ENCODE measurements at places on chromosomes 11 and 22.

GRCh38 chr22:26650722-26651421 is 6.5 kb upstream of the MIAT start:
- no peak for DNase-seq

DNA sequence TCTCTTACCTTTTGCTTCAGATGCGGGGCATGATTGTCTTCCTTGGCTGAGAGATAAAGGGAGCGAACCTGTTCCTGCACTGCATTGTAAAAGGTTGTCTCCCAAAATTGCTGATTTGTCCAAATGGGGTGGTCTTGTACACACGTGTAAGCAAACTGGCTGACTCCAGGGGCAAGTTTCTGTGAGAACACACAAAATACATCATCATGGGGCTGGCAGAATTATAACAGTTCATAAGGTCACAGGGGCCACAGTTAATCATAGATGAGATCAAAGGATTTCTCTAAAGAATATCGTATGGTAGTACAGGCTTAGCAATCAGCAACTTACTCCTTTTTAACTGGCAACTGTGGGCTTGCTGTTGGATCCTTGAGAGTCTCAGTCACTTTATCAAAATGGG is 194.3 kb downstream of the SWAP70 start:
- no peak for DNase-seq

GRCh38 chr11:66745356-66746235 is 16.6 kb upstream of the SPTBN2 start:
- peak; percentile 66 for DNase-seq

DNA sequence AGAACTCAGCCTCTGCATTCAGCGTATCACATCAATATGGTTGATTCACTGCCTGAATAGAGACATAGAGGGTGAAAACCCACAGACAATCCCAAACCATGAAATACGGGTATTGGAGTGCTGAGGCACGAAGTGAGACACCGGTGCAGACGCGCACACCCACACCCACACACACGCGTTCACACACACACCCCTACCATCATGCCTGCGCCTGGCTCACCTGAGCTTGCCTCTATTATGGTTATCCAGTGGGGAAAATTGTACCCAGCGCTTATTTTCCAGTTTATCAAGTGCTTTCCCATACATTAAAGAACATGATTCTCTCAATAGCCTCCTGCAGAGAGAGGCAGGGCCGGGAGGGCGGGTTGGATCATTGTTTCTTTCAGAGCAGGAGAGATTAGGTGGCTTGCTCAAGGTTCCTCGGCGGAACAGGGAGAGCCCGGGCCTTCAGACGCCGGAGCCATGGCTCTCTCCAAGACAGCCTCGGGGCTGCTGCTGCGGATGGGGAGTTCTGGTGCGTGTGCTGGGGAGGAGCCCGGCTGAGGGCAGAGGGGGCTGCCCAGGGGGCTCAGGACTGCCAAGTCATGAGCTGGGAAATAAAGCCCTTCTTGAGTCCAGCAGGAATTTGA is 78.9 kb upstream of the THY1 start:
- DNase-seq = no peak

DNA sequence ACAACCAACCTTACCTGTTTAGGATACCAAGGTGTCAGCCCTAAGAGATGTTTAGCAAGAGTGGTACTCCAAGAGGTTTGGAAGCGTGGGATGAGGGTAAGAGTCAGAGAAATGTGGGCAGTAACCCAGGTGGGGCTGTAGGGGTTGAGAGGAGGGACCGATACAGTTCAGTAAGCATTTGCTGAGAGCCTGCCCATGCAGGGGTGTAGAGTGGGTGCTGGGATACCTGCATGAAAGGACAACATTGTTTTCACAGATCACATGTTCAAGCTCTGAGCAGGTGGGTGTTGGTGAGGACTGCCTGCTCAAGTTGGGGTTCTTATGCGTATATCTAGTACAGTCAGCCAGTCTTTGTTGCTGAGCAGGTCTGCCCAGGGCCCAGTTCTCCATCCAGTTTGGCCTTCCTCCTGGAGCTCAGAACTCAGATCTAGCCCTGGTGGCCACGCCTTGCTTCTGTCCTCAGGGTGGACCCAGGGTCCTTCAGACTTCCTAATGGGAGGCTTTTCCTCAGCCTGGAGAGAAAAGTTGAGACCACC is 14.8 kb downstream of the PPFIBP2 start:
- no peak for DNase-seq

GRCh38 chr22:17130199-17130598 is 9.0 kb upstream of the TMEM121B start:
- no peak for DNase-seq

DNA sequence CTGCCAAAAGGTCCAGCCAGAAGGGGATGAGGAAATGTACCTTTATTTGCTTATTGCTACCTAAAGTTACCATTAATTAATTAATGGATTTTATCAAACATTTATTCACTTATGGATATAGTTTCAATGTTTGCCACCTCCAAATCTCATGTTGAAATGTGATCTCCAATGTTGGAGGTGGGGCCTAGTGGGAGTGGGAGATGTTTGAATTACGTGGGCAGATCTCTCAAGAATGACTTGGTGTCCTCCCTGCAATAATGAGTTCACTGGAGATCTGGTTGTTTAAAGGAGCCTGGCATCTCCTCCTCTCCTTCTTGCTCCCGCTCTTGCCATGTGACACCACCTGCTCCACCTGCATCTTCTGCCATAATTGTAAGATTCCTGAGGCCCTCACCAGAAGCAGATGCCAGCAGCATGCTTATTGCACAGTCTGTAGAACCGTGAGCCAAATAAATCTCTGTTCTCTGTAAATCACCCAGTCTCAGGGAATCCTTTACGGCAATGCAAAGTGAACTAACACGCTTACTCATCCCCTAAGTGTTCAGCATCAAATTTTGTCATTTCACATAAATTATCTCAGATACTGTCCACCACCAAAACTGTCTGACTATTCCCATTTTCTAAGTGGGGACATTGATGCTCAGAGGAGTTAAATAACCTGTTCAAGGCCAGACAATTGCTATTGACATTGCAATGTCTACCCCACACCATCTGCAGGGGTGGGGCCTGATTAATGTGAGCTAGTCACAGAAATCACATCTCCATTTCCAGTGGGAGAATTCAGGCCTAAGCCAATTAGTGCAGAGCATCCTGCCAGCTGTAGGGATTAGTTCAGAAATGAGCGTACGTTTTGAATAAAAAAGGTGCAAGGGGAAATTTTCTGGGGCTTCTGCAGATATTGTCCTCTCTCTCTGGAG is 51.6 kb upstream of the SYN3 start:
- DNase-seq = no peak

- DNase-seq = no peak
Observed at GRCh38 chr11:121968638-121969037, 147.4 kb downstream of the BLID start.

DNA sequence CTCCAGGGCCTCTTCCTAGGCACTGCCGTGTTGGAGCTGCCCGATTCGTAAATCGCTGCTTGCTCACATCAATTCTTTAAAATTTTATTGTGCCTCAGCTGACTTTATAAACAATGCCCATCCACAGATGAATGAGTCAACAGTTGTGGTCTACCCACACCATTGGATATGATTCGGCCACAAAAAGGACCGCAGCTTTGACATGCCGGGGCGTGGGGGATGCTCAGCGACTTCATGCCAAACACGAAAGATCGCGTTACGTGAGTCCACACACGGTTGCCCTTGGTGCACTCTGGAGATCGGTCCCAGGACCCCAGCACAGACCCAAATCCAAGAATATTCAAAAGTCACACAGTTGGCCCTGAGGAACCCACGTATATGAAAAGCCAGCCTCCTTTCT is 195.7 kb downstream of the CTTN start:
- no peak for DNase-seq

- DNase-seq = peak; percentile 42
Observed at GRCh38 chr22:37239336-37240239, 4.5 kb downstream of the RAC2 start.

- no peak for DNase-seq
Observed at GRCh38 chr22:26669060-26669481, 11.7 kb downstream of the MIAT start.

All from RWPE2 (cell line).